ENCODE measurements at places on chromosomes 7 and 10.

GRCh38 chr10:47290338-47290737 lies 9.7 kb upstream of the GDF10 start:
- DNase-seq: no peak

DNA sequence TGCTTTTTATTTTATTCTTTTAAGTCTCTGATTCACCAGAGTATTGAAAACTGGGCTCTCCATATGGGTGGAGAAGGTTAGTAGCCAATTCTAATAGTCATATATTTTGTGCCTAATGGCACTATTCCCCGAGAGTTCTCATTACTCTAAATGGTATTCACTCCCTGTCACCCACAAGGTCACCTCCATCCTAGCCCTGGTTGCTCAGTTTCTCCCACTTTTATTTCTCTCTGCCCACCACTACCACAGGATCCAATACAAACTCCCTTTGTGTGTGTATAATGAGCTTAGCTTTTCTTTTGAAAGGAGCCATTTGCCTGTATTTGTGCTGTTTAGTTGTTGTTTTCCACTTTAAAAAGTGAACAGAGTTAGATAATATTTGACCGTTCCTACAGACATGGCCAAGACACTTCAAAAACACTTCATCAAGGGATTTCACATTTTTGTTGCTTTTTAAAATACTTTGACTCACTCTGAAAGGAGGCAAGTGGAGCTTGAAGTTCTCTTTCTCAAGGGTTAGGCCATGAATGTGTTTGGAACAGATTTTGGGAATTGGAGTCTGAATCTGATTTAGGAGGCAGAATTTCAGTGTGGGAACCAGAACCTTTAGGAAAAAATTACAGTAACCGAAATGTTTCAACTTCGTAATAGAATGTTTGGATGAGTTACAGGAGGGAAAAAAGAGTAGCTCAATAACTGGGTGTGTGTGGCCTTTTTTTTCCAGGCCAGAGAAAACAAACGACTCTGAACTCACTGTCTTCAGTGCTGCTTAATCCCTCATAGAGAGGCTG lies 321.3 kb downstream of the BICC1 start:
- no peak for DNase-seq

- DNase-seq: no peak
Observed at GRCh38 chr10:70805619-70806215, 10.0 kb upstream of the SGPL1 start.

DNA sequence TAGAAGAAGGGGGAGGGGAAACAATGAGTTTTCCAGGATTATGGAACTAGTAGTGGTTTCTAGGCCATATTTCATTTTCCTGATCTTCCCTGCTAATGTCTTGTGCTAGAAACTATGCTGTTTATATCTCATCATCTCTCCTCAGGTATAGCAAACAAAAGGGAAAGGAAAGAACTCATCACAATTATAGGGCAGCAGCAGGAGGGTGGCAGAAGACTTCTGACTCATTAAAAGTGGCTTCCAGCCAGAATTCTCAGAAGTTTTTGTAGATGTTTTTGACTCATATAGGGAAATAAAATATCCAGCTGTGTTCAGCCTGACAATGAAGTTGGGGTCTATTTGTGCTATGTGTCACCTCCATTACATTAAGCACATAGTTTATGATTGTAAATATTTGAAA lies 6.5 kb downstream of the AHR start:
- no peak for DNase-seq

DNA sequence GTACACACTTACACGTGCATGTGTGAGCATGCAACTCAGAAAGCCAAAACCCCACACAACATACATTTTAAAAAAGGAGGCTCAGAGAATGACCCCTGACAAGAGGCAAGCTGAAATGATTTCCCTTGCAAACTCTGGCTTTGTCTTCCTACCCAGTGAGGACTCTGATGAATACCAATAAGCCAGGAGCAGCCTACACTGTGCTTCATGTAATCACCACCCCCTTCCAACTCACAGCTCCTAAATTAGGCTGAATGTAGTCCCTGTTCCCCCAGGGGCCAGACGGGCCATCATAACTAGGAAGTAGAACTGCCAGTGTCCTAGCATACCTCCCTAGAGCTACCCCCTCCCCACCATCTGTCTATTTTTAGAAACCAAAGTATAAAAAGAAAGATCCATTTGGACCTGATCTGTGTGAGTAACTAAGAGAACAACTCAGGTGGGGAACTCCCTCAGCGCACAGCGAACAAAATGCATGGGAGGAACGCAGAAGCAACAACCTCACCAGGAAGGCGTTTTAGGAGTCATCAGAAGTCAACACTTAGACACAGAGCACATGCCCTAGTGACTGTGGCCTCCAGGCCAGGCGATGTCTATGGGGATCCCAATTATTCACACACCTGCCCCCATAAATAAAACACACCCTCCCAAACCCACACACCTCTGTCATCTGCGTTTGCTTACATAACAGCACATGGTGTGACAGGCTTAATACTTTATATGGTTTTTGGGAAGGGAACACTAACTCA lies 1.9 kb downstream of the DGKI start:
- no peak for DNase-seq

DNA sequence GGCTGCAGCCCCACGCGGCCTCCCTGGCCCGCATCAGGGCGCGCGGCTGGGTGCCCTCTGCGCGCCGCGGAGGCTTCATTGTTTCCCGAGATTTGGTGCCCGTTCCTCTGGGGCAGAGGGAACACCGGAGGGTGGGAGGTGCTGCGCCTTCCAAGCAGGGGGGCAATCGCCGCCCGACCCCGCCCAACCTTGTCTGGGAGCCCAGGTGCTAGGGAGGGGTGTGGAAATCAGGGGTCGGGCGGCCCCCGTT lies 1.0 kb upstream of the NRP1 start:
- DNase-seq: no peak
